Choroid plexus epithelial cell (primary cell): ENCODE measurements at places on chromosomes 1 and 21.

GRCh38 chr1:246338546-246338945 lies 168.5 kb downstream of the SMYD3 start:
- no peak for DNase-seq

DNA sequence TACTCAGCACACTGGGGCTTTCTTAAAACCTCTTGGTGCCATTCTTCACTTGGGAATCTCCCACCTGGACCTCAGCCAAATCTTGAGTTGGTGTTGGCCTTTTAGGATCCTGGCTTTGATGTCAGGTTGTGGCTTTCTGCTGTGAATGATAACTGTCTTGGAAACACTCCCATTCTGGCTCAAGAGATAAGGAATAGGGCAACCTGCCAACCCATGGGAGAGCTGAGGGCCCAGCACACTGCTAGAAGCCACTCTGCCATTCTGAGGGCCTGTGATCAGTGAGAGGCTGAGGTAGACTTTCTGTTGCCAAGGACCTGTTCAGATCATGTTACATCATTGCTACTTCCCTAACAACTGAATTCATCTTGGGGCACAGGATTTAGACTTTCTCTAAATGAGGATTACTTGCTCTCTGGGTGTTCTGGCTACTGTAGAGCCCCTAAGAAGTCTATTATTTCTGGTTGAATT lies 45.8 kb downstream of the TTC39A start:
- DNase-seq = peak; percentile 39

DNA sequence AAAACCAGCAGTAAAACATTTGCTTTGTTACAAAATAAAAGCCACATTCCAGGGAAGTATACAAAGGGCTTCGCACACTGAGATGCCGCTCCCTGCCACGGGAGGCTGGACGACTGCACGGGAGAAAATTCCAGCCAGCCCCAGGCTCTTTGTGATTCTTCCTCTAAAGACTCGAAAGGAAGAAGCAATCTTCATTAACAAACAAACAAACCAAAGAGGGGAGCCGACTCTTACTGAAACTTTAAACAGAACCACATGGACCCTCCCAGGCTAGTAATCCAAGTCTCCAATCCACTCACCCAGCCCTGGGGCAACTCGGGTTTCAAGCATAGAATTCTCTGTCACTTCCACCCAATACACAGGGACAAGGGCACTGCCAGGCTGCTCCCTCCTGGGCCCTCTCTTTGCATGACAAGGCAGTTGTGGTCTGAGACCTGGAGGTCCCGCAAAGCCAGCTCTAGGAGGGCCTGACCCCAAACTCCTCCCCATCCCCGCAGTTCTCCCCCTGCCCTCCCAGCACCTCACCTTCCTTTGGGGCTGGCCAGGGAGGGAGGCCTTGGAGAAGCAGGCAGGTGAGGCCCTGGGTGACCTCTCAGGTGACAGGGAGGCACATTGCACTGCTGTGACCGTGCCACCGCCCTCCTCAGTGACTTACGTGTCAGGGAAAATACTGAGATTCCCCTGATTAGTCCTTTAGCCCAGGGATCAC lies 26.6 kb upstream of the COL18A1 start:
- DNase-seq = peak; percentile 45

GRCh38 chr1:185912504-185912903 lies 178.3 kb downstream of the HMCN1 start:
- DNase-seq = no peak

GRCh38 chr1:202804126-202804525 lies 4.1 kb downstream of the KDM5B start:
- no peak for DNase-seq

GRCh38 chr21:25371841-25372425 lies 235.3 kb downstream of the MRPL39 start:
- DNase-seq = no peak

GRCh38 chr1:64922336-64922735 lies 44.0 kb downstream of the JAK1 start:
- no peak for DNase-seq

- no peak for DNase-seq
These were observed 42.2 kb upstream of the SELENON start for GRCh38 chr1:25757846-25758185.

- DNase-seq = no peak
These were observed 41.0 kb upstream of the LAPTM5 start for GRCh38 chr1:30798389-30799232.

DNA sequence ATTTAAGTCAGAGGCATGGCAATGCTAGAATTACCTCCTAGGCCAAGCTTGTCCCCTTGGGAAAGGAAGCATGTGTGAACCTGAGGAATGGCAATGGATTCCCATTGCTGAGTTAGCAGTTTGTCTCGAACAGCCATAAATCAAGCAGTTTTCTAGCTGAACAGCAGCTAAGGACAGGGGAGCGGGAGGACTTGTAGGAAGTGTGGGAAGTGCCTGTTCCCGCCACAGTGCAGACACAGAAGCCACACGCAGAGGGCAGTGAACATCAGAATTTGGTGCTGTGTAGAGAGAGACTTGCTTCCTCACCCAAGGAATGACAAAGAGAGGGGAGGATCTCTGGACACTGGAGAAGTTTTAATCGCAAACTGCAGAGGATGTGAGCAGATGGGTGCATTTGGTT lies 3.8 kb downstream of the PHGDH start:
- peak; percentile 10 for DNase-seq

DNA sequence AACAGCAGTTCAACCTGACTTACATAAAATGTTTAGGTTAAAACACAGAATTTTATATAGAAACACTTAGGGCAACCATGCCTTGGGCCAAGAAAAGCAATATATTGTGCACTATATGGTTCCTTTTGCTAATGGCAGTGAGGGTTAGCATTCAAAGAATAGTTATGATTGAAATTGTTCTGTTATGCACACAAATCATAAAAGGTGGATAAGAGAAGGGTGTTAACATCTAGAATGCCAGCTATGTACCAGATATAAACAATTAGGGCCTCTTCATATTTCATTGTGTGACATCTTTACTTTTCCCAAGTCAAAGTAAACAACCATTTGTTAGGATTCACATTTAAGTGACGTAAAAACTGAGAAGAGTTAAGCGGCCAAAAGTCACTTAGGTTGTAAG lies 308.0 kb upstream of the B3GALT2 start:
- DNase-seq = no peak

- DNase-seq = peak; percentile 22
These were observed 1.0 kb downstream of the ARID4B start for GRCh38 chr1:235326719-235327558.

- peak; percentile 45 for DNase-seq
These were observed 4.1 kb upstream of the ANKRD35 start for GRCh38 chr1:145889722-145890121.

DNA sequence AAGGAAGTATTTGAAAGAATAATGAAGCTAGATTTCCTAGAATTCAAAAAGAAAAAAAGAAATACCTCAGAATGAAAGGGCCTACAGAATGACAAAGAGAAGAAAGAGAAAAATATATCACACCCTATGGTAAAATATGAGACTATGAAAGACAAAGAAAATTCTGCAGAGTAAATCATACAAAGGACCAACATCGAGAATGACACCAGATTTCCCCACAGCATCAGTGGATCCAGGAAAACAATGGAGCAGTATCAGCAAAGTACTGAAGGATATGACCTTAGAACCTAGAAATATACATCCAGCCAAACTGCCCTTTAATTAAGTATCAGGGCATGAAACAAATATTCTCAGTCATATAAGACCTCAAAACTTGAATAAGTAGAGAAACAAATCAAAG lies 21.2 kb upstream of the IFNAR2 start:
- DNase-seq = peak; percentile 22

DNA sequence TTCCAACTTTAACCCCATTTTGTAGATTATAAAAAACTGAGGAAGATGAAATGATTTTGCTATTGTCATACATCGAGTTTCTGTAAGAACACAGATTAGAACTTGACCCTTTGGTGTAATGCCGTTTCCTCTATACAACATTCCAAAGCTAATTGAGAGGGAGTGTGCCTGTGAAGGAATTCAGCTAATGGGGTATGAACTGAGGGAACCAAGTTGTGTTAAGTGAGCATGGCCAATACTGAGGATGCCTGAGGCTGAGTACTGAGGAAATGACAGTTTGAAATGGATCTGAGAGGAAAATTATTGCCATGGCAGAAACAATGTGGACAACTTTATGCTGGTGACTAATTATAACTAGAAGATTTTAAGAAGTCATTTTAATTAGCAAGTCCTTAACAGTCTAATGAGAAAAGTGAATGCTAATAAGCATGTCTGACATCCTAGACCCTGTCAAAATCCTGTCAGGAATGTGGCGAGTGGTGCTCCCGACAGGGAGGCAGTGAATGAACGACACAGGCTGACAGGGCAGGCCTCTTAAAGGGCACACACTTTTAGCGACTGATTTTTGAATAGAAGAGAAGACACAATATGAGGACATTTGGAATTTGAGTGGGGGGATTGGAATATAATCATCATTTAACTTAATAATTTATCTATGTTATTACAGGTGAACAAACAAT lies 262.5 kb downstream of the HLX start:
- DNase-seq = no peak

DNA sequence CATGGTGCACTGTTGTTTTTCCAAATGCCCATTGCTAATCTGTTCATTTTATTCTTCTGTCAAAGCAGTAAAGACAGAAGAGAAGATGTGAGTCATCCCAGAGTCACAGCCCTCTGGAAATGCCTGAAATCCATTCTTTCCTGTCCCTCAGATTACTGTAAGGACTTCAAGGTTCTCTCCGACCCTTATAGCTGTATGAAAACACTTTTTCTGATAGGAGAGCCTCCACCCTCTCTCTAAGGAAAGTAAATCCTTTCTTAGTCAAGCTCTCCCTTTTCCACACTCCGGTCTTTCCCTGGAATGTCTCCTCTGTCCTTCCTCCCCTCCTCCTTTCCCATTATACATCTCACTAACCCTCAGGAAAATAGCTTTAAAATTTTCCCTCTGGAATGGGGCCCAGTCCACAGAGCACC lies 3.5 kb upstream of the PRDX6 start:
- peak; percentile 58 for DNase-seq

- no peak for DNase-seq
These were observed 90.7 kb downstream of the MAB21L3 start for GRCh38 chr1:116201911-116202310.

DNA sequence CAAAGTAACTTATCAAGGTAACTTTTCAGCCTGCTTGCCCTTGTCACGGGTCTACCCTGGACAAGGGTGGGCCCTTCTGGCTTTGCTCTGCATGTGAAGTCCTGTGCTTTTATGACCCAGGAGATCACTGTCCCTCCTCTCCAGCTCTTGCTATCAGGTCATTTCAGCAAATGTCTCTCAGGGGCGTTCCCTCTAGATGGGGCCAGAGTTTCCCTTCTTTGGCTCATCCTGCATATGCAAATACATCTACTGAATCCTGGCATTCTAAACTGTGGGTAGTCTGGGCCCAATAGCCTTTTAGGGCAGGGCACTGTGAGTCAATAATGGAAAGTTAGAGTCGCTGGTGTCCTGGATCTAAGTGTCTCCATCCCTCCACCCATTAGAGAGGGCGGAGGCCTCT lies 366.9 kb upstream of the USP24 start:
- DNase-seq = no peak

GRCh38 chr1:91526496-91526895 lies 25.8 kb downstream of the CDC7 start:
- peak; percentile 70 for DNase-seq

- no peak for DNase-seq
These were observed 9.1 kb upstream of the RUNX3 start for GRCh38 chr1:24939040-24939674.

GRCh38 chr1:178399177-178399728 lies 97.5 kb downstream of the CLEC20A start:
- no peak for DNase-seq

DNA sequence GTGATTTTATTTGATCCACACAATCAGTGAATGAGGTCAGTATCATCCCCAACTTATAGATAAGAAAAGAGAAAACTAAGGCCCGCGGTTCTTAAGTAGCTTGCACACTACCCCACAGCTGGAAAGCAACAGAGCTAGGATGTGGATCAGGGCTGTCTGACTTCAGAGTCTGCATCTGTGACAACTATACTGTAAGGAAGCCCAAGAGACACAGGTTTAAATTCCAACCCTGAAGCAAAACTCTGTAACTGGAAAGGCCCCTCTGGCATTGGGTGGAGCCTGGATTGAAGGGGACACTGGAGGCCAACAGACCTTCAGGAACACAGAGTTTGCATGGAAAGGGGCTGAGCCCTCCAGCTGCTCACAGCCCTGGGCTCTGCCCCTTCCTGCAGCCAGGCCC lies 40.2 kb downstream of the LGR6 start:
- DNase-seq = no peak
